Transverse colon (tissue), 4 donors: ENCODE measurements at places on chromosomes 3 and 15.

GRCh38 chr3:43865887-43866528 is 175.3 kb downstream of the ABHD5 start:
- no peak for DNase-seq
- no peak overlapping the region for H3K27ac ChIP-seq
- no peak overlapping the region for H3K4me3 ChIP-seq
- no peaks in the 10 kb centered on the region for H3K36me3 ChIP-seq
- H3K4me1 ChIP-seq: no peaks in the 10 kb centered on the region

DNA sequence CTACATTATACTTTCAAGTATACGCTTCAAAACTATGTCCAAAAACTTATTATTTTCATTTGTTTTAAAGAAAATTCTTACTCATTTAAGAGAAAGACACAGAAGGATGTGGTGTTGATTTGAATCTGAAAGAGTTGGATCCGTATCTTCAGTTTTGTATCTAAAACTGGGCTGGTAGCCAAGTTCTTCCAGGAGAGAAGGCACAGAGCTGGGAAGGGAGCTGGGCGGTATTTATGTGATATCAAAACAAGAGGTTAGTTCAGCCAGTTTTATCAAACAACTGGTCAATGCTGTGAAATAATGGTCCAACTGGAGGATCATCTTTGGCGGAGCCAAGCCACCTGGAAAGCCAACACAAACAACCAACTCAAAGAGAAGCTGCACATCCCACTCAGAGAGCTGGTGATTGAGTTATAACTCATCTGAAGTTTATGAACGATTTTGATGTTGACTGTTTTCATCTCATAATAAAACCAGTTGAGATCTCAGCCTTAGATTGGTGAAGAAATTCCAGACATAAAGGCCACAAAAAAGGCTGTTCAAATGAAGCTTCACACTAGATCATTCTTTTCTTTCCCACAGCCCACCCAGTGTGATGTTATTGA is 489.6 kb upstream of the RASGRP1 start:
- no peak for DNase-seq
- no peaks in the 10 kb centered on the region for H3K36me3 ChIP-seq
- no peak overlapping the region for H3K4me3 ChIP-seq
- H3K27ac ChIP-seq: no peak overlapping the region

DNA sequence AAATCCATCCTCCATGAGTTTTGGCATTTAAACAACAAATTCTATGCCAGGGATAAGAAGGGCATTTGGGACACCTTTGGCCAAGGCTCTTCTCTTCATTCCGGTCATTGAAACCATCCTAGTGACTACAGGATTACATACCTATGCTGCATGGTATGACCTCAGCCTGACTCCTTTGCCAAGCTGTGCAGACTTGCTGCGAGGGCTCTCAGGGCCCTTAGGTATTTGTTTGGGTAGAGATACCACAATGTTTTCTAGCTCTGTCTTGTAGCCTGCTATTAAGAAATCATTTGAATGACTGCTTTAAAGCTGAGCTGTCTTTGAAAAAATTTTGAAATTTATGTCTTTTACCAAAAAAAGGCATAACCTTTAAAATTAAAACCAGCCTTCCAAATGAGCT is 749.8 kb upstream of the SGO1 start:
- no peaks in the 10 kb centered on the region for H3K4me1 ChIP-seq
- no peaks in the 10 kb centered on the region for H3K27me3 ChIP-seq
- H3K4me3 ChIP-seq: no peak overlapping the region
- H3K36me3 ChIP-seq: no peaks in the 10 kb centered on the region
- no peak for DNase-seq

GRCh38 chr15:72962054-72962702 is 90.1 kb upstream of the NEO1 start:
- no peaks in the 10 kb centered on the region for H3K36me3 ChIP-seq
- peak; percentile 37 for DNase-seq
- peak overlapping the region; percentile 74 for H3K27ac ChIP-seq
- no peak overlapping the region for H3K4me3 ChIP-seq
- peaks cover 24% of the 10 kb centered on the region for H3K4me1 ChIP-seq

DNA sequence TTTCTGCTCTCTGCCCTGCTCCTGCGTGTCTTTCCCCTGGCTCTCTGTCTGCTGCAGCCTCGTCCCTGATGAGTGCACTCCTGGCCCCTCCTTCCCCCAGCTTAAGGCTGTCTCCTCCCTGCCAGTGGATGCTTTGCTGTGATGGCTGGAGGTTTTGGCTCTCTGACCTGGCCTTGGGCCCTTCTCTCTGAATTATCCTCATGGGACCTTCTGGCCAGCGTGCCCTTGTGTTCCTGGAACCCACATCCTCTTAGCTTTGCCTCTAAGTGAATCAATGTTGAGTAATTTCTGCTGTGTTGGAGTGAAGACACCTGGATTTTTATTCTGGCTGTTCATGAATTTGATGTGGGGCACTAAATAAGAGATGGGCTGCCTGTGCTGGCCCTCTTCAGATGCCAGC is 9.8 kb upstream of the TNFAIP8L3 start:
- peak; percentile 41 for DNase-seq
- no peak overlapping the region for H3K4me3 ChIP-seq
- peaks cover 4% of the 10 kb centered on the region for H3K27me3 ChIP-seq
- H3K36me3 ChIP-seq: no peaks in the 10 kb centered on the region
- H3K27ac ChIP-seq: peak overlapping the region; percentile 61

DNA sequence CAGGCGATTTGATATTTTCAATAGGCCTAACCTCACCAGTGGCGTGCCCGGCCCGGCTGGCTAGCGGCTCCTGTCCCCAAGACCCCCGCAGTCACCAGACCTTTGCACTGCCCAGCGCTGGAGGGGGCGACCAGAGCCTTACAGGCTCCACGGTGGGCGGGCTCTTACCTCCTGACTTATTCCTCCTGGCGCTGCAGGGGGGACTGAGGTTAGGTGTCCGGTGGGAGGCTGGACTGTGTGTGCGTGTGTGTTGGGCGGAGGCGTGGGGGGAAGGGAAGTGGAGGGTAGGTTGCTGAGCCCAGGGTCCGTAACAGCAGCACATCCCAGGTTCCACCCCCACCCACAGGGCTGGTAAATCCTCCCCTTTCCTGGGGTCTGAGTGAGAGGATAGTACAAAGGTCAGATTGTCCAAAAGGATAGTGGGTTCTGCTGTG is 27.5 kb upstream of the THRB start:
- peak overlapping the region; percentile 74 for H3K4me3 ChIP-seq
- no peak for DNase-seq
- H3K27ac ChIP-seq: peak overlapping the region; percentile 80
- H3K27me3 ChIP-seq: peaks cover 10% of the 10 kb centered on the region
- H3K4me1 ChIP-seq: peaks cover 4% of the 10 kb centered on the region
- H3K36me3 ChIP-seq: no peaks in the 10 kb centered on the region

- H3K4me1 ChIP-seq: no peaks in the 10 kb centered on the region
- no peak for DNase-seq
- H3K36me3 ChIP-seq: no peaks in the 10 kb centered on the region
- H3K27ac ChIP-seq: no peak overlapping the region
- H3K27me3 ChIP-seq: peaks cover 28% of the 10 kb centered on the region
Measured at GRCh38 chr3:186118692-186119091, 9.8 kb upstream of the ETV5 start.

DNA sequence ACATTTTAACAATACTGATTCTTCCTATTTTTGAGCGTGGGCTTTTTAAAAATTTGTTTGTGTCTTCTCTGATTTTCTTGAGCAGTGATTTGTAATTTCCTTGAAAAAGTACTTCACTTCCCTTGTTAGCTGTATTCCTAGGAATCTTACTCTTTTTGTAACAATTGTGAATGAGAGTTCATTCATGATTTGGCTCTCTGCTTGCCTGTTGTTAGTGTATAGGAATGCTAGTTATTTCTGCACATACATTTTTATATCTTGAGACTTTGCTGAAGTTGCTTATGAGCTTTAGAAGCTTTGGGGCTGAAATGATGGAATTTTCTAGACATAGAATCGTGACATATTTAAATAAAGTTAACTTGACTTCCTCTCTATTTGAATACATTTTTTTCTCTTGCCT is 582.8 kb upstream of the BCHE start:
- no peaks in the 10 kb centered on the region for H3K27me3 ChIP-seq
- H3K27ac ChIP-seq: no peak overlapping the region
- H3K36me3 ChIP-seq: no peaks in the 10 kb centered on the region

- H3K27ac ChIP-seq: no peak overlapping the region
- no peaks in the 10 kb centered on the region for H3K27me3 ChIP-seq
- no peak overlapping the region for H3K4me3 ChIP-seq
Measured at GRCh38 chr3:163422671-163423070, 1655.6 kb downstream of the SI start.

DNA sequence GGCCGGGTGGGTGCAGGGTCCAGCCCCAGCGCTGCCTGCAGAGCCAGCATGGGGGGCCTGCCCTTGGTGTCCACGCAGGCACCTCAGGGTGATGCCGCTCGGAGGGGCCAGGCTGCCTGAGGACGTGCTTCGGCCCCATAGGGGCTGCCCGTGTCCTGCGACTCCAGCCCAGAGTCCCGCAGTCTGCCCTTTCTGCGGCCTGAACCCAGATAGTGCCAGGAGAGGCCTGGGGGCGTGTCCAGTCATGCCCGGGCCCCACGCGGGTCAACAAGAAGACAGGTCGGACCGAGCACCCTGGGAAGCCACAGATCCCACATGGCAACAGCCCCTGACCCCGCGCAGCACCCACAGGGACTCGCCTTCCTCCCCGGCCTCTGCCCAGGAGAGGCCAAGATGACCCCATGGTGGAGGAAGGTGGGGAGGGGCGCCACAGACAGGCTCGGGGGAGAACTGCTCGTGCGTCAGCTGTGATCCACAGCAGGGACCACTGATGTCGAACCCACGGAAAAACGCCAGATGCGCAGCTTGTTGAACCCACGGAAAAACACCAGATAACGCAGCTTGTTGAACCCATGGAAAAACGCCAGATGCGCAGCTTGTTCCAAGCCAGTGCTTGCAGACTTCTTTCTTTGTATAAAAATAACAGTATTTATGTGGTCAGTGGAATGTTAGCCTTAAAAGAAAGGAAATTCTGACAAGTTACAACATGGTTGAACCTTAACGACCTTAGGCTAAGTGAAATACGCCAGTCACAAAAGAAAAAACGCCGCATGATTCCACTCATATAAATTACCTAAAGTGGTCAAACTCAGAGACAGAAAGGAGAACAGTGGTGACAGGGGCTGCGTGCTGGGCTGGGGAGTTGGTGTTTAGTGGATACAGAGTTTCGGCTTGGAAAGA is 28.5 kb downstream of the CYFIP1 start:
- no peak for DNase-seq
- no peaks in the 10 kb centered on the region for H3K36me3 ChIP-seq
- peaks cover 8% of the 10 kb centered on the region for H3K4me1 ChIP-seq
- no peaks in the 10 kb centered on the region for H3K27me3 ChIP-seq

- DNase-seq: no peak
- H3K4me3 ChIP-seq: no peak overlapping the region
Measured at GRCh38 chr3:58989163-58989562, 60.7 kb downstream of the CFAP20DC start.

- H3K36me3 ChIP-seq: peaks cover 32% of the 10 kb centered on the region
- DNase-seq: no peak
- no peak overlapping the region for H3K4me3 ChIP-seq
- H3K27ac ChIP-seq: no peak overlapping the region
Measured at GRCh38 chr3:136277115-136277514, 27.0 kb downstream of the PCCB start.

GRCh38 chr3:195025884-195026200 is 245.1 kb downstream of the XXYLT1 start:
- H3K27ac ChIP-seq: no peak overlapping the region

DNA sequence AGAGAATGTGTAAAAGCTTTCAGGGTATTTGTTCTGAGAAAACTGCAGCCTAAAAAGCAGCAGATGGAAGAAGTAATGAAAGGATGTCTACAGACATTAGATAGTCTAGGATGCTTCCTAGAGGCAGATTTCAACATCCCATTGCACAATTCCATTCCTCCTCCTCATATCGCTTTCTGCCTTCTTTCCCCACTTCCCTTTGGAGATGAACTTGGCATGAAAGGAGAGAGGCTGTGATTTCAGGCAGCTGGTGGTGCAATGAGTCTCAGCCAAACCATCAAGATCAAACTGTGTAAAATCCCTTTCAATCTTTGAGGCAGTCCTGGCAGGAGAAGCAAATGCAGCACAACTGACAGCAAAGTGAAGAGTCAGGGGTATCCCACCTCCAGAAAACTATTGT is 438.7 kb upstream of the KCNMB2 start:
- H3K4me3 ChIP-seq: no peak overlapping the region
- H3K27ac ChIP-seq: no peak overlapping the region
- H3K4me1 ChIP-seq: no peaks in the 10 kb centered on the region

DNA sequence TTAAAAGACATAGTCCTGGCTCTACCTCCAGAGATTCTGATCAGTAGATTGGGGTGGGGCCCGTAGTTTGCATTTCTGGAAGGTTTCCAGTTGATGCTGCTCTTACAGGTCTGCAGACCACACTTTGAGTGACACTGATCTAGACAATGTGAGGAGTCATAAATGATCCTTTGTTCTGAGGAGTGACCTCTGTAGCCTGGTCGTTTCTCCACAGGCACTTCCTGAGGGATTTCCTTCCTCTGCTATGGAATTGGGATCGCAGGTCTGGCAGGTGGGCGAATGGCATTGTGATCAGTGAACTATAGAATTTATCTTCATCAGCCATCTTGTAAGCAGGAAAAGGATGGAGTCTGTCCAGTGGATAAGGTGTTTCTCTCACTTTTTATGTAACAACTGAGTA is 5.5 kb downstream of the GFM1 start:
- no peaks in the 10 kb centered on the region for H3K27me3 ChIP-seq
- no peak overlapping the region for H3K27ac ChIP-seq
- peaks cover 4% of the 10 kb centered on the region for H3K4me1 ChIP-seq
- no peak for DNase-seq

- no peaks in the 10 kb centered on the region for H3K4me1 ChIP-seq
- H3K27me3 ChIP-seq: no peaks in the 10 kb centered on the region
- no peak overlapping the region for H3K4me3 ChIP-seq
- no peak overlapping the region for H3K27ac ChIP-seq
- DNase-seq: no peak
Measured at GRCh38 chr3:69825446-69825845, 86.2 kb downstream of the MITF start.

DNA sequence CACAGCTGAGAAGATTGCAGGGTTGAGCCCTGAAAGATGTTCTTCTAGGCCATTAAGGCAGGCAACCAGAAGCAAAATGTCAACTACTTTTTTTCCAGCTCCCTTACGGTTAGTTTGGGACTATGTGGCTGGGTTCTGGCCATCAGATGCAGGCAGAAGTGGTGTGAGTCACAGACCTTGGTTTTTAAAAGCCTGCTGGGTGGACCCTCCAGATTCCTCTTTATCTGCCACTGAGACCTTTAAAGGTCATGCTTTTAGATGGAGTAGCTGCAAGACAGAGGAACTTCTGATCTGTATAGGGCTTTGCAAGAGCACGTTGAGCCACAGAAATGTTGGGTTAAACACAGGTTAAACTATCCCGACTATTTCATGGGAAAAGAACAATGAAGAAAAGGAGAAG is 102.9 kb downstream of the CHST2 start:
- H3K36me3 ChIP-seq: no peaks in the 10 kb centered on the region
- no peaks in the 10 kb centered on the region for H3K27me3 ChIP-seq
- DNase-seq: no peak
- no peak overlapping the region for H3K27ac ChIP-seq
- no peak overlapping the region for H3K4me3 ChIP-seq
- H3K4me1 ChIP-seq: peaks cover 4% of the 10 kb centered on the region

GRCh38 chr3:57141719-57142410 is 23.3 kb downstream of the IL17RD start:
- no peak overlapping the region for H3K4me3 ChIP-seq
- no peak overlapping the region for H3K27ac ChIP-seq
- H3K36me3 ChIP-seq: no peaks in the 10 kb centered on the region

- no peaks in the 10 kb centered on the region for H3K36me3 ChIP-seq
- H3K27ac ChIP-seq: no peak overlapping the region
- no peak for DNase-seq
- no peaks in the 10 kb centered on the region for H3K27me3 ChIP-seq
Measured at GRCh38 chr3:7744850-7745249, 756.8 kb upstream of the LMCD1 start.

GRCh38 chr3:47634996-47635395 is 56.3 kb upstream of the CSPG5 start:
- H3K36me3 ChIP-seq: peaks cover 24% of the 10 kb centered on the region
- no peaks in the 10 kb centered on the region for H3K27me3 ChIP-seq
- H3K4me3 ChIP-seq: no peak overlapping the region
- DNase-seq: no peak
